ENCODE measurements at places on chromosomes 5 and 9.

GRCh38 chr5:14134083-14134482 lies 9.1 kb upstream of the TRIO start:
- DNase-seq = no peak

GRCh38 chr9:134024214-134024792 lies 978 bp upstream of the BRD3OS start:
- no peak for DNase-seq

- DNase-seq = no peak
These were observed 93.3 kb upstream of the MAP1B start for GRCh38 chr5:72013766-72014624.

GRCh38 chr5:116838011-116838536 lies 263.5 kb upstream of the SEMA6A start:
- no peak for DNase-seq

- DNase-seq = no peak
These were observed 92.4 kb upstream of the ANXA1 start for GRCh38 chr9:73059247-73059646.

GRCh38 chr5:170508036-170508435 lies 4.2 kb downstream of the KCNIP1 start:
- DNase-seq = no peak

DNA sequence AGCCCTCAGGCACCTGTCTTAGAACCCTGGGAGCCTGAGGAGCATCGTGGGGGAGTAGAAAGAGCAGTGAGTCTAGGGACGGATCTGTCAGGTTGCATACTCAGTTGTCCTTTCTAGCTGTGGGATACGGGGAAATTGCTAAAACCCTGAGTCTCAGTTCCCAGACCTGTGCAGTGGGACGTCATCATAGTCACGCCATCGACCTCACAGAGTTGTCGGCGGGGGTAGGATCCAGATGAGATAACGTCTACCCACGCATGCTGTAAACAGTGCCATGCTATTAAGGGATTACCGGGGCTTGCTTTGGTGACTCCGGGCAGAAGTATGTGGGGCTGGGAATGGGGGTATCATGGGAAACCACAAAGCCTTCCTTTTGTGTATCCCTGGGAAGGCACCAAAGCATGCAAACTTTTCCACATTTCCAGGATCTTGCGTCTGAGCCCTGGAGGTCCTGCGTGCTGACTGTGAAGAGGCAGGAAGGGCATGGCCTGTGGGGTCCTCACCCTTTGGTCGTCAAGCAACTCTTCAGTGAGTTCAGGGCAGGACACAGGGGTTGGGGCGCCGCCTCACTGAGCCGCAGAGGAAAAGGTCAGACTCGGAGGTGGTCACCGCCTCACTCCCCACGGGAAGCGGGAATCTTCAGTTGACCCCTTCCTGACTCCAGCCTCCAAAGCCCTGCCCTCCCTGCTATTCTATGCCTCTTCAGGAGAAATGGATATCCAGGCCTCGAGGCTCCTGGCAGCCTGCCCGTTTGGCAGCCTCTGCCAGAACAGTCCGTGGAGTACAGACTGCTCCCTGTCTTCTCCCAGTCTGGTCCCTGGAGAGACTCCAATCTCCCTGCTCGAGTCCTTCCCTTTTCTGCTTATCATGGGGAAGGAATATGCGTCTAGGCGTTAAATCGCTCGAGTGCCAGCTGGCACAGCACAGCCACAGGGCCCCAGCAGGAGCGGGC lies 186.8 kb upstream of the KLF9 start:
- DNase-seq = no peak

DNA sequence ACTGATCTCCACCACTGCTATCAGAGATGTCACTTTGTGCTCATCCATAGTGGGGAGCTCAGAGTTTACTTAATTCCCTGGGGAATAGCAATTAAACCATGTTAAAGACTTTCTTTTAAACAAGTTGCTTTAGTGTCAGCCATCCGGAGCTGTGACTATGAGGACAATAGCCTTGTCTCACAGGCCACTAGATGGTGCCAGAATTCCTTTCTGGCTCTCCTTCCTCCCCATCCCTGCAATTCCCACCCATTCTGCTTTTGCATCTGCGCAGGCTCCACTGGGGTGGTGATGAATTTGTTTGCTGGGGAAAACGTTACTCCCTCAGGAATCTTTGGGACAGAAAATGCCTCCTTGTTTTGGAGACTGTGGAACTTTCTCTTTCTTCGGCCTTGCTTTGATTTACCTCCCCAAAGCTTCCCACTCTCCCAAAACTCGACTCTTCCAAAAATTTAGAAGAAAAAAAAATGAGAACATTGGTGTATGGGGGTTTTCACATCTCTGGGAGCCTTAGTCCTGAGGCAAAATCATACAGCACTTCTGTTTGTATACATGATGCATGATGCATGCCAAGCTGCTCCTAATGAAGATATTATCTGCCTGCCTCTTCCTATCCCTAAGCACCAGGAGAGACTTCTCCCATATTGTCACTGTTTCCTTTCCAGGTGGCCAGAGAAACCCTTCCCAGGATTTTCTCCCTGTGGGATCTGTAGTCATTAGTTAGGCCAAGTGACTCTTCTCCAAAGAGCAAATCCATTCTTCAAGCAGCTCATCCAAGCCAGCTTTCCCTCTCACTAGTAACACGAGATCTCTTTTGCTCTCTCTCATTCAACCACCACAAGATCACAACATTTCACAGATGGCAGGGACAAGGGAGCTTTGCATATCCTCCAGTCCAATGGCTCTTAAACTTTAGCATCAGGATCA lies 466.1 kb downstream of the TLR4 start:
- no peak for DNase-seq

GRCh38 chr5:158879993-158880392 lies 219.7 kb downstream of the EBF1 start:
- DNase-seq = no peak

GRCh38 chr5:64883912-64884311 lies 115.2 kb downstream of the CWC27 start:
- DNase-seq = no peak

DNA sequence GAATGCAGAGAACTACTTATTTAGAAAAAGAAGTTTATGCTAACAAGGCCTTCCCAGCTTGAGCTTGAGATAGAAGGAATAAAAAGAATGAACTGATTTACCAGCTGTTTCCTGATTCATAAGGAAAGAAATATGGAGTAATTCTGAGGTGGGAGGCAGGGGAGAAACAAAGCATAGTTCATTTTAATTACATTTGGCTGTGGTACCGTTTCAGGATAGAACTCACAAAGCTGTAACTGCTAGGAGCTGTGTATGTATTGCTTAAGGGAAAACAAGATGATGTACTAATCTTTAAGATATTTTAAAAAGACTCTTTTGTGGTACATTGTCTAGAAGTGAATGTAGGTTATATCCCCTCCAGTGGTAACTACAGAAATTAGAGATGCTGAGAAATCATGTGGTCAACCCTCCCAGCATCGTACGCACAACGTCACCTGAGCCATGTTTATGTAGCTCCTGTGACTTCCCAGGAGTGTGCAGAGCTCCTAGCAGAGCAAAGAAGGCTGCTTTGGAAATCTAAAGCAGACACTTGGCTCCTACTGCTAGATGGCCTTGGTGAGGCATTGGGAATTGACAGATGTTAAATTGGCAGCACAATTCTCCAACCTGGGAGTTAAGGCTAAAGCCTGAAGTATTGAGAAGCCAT lies 208.3 kb upstream of the VLDLR start:
- no peak for DNase-seq

DNA sequence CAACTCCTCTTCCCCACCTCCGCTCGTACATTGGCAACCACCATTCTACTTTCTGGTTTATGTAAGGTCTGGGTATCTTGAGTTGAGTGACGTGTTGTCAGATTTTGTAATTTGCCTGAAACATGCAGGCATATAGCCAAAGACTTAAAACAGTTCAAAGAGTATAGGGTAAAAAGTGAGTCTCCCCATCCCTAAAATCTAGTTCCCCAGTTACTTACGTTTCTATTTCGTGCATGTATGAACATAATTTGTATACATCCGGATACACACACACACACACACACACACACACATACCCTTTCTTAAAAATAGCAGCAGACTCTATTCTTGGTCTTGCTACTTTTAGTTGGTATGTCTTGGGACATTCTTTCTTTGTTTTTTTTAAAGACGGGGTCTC lies 915 bp downstream of the HSDL2 start:
- no peak for DNase-seq

- no peak for DNase-seq
These were observed 177.6 kb downstream of the MUSK start for GRCh38 chr9:110846215-110846614.

Measured in activated CD8-positive, alpha-beta memory T cell treated with anti-CD3 and anti-CD28 coated beads, Interleukin-2, amount 50 U/mL, for 48 hours (primary cell).